ENCODE measurements at places on chromosomes 4 and X.

GRCh38 chrX:46165411-46165810, 379.8 kb downstream of the ZNF674 start:
- DNase-seq = no peak

GRCh38 chr4:167785523-167785922, 306.8 kb upstream of the ANXA10 start:
- no peak for DNase-seq

- DNase-seq = no peak
Measured at GRCh38 chr4:139511320-139511719, 44.7 kb downstream of the SETD7 start.

DNA sequence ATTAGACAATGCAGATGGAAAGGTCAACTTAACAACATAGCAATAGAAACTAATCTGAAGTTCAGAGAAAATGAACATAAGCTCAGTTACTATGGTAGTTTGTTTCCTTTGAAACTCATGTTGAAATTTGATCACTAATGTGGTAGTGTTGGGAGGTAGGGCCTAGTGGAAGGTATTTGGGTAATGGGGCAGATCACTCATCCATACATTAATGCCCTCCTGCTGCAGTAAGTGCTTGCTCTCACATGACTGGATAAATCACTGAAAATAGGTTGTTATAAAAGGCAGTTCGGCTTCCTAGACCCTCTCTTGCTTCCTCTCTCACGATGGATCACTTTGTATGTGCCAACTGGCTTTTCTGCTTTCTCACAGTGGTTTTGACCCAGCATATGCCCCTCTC, 567.4 kb upstream of the GALNT7 start:
- DNase-seq = no peak

GRCh38 chrX:13741695-13742094, 7.1 kb downstream of the OFD1 start:
- DNase-seq = no peak

DNA sequence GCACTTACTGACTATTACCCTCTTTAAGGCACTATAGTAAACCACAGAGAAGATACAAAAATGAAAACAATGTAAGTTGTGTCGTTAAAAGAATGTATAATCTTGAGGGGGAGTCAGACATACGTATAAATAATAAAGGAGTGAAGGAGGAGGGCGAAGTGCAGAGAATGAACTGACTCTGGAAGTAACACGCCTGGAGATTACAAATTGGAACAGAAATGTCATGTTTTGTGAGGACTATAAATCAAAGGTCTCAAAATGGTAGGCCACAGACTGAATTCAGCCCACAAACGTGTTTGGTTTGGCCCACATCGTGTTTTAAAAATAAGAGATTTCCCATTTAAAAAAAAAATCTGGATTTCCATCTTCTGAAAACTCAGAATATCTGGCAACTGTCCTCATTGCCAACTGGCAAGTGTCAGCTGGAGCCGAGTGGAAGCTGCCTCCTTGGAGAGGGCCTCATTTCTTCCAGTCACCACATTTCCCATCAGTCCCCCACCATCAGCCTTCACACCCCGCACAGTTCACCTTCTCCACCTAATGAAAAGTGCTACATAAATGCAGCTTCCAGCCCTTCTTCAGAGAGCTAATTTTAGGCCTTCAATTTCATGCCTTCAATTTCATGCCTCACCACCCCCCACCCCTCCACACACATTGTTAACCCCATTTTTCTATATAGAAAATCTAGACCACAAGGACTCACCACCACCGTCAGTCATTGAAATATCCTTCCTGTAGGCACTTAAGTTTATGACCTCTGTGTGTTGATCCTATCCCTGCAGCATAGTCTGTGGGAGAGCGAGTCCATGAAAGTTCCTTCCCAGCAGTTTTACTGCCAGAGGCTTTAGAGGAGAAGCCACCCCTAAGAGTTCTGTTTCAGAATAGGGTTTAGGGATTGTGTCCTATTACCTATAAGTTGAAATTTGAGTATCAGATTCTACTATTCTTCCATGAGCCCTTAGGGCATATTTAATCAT, 32.0 kb upstream of the COL25A1 start:
- no peak for DNase-seq

DNA sequence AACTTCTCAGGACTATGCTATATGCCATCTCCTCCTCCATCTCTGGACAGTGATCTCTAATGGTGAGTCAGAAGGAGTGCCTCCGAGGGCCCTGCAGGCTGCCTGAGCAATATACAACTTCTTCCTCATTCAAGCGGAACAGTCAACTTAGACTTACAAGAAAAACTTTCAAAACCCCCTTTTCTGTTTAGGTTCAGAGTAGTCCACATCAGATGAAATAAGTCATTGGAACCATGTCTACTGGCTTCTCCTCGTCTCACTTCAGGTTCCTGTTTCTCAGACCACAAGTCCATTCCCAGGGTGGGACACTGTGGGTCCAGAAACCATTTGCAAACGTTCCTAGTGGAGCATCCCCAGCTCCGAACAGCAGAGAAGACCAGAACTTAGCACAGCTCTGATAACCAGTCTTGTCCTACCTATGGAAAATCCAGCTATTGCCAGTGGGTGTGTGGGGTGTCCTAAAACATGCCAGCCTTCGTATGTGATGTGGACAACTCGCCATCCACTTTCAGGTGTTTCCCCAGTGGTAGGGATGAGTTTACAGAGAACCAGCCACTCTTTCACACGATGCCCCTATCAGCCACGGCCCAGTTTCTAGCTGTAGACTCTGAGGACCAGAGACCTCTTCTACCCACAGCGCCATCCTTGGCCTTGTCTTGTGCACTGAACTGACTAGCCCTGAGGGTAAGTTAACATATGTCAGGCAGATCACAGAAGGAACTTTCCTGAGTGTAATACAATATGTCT, 32.7 kb upstream of the NKRF start:
- DNase-seq = no peak

- no peak for DNase-seq
Measured at GRCh38 chr4:145012841-145013240, 85.2 kb downstream of the ANAPC10 start.

DNA sequence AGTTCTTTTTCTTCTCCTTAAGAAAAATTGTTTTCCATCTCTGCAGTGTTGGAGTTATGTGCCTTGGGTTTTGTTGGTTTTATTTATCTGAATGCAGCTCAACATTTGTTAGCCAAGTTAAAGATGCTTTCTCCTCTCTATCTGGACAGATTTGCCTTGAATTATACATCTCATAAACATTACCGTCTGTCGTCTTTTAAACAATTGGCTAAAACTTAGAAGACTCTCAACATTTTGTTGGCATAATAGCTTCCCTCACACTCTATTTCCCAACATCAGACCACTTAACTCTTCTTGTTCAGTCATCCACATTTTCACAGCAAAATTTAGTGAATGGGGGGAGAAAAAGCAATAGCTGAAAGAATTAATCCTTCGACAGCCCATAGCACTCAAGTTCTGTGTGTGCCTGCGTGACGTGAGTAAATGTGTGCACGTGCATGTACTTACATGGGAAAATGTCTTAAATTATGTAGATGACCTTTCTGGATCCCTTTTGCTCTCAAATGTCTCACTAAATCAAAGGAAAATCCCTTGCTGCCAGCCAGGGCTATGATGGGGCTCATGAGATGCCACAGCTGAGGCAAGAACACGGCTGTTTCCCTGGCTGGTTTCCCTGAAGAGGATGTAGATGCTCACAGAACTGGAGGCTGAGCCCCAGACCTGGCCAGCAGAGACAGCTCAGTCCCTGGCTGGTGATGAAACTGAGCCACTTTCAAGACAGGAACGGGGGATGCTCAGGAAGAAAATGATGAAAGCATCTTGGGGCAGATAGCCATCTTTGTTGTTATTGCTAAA, 382.2 kb downstream of the FBXW7 start:
- no peak for DNase-seq

DNA sequence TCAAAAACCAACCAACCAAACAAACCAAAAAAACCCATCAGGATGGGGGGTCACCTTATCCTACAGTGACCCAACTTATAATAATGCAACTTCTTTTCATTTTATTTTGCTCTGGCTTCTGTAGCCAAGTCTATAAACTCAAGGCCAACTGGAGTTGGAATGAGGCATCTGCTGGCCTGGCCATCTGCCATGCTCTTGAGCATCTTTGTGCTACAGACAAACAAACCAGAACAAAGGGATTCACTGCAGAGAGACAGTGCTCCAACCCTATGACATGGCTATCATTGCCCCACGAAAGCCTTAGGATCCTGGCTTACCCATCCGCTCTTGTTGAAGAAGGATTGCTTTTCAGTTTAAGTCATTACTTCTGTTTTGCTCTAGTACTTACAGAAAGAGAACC, 49.2 kb upstream of the SCRG1 start:
- peak; percentile 9 for DNase-seq

- DNase-seq = no peak
Measured at GRCh38 chr4:72555377-72555831, 13.6 kb downstream of the ADAMTS3 start.

DNA sequence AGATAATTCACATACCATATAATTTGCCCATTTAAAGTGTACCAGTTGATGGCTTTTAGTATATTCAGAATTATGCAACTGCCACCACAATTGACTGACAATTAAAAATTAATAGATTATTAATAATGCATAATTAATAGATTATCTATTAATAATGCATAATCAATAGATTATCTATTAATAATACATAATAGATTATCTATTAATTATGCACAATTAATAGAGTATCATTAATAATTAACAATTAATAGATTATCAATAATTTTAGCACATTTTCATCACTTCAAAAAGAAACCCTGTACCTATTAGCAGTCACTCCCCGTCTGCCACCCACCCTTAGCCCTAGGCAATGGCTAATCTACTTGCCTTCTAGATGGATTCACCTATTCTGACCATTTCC, 108.6 kb upstream of the NR3C2 start:
- DNase-seq = no peak

DNA sequence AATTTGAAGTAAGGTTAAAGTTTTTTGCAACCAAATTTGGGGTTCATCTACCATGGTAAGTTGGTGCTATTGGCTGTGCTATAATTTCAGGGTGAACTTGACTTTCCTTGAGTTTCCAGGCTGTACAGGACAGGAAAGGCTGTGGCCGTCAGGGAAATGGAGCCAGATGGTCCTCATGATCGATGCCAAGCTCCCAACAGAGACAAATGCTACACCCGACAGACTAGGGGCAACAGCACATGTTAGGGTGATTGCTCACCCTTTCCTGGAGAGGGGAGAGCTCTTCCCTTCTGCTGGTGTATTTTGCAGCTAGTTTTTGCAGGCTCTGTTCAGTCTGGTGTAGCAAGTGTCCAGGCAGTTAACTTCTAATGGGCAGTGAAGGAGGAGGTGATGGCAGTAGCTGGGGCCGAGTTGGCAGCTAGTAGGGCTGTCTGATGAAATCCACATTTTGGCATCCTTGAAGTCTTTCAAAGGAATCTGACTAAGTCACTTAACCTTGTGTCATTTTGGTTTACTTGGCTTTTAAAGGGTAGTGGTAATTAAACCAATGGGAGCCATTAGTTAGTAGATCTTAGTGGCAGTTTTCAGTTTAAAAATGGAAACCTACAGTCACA, 47.8 kb downstream of the GAB1 start:
- DNase-seq = no peak

- DNase-seq = no peak
Measured at GRCh38 chr4:177737387-177737940, 295.2 kb upstream of the AGA start.

DNA sequence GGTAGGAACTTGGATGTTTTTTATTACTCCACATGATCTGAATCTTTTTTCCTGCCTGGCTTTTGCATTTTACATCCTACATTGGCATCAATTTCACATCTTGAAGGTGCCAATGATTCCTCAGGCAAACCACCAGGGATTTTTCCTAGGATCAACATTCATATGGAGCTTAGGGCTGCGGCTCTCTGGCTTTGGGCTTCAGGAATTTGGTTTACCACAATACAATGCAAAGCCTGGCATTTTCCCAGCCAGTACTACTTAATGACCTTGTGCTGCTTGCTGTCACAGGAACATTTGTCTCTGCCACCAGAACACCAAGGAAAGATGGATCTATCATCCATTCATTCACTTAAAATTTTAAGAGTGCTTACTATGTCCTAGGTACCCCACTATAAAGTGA, 180.7 kb downstream of the PDGFC start:
- DNase-seq = no peak
